Activated CD4-positive, alpha-beta T cell treated with anti-CD3 and anti-CD28 coated beads, Interleukin-2, amount 50 U/mL, for 4 hours (primary cell): ENCODE measurements at places on chromosomes 11 and 22.
A peak's percentile ranks its signal among the peaks of the same experiment; 100 is the strongest.

DNA sequence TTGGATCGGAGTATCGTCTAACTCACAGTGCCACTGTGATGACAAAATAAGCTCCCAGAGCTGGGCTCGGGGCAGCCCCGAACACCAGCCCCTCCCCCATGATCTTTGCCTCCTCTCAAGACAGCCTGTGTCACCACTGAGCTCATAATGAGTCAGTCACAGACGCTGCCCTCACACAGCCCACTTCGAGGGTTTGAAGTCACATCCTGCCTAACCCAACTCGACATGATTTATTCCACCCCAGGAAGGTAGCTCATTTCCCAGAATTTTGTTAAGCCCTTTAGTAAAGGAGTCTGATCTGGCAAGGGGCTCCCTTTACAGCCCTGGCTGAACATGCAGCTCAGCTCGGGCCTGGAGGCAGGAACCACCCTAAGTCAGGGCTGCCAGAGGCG is 22.8 kb downstream of the MYH9 start:
- DNase-seq, result peak; percentile 89

DNA sequence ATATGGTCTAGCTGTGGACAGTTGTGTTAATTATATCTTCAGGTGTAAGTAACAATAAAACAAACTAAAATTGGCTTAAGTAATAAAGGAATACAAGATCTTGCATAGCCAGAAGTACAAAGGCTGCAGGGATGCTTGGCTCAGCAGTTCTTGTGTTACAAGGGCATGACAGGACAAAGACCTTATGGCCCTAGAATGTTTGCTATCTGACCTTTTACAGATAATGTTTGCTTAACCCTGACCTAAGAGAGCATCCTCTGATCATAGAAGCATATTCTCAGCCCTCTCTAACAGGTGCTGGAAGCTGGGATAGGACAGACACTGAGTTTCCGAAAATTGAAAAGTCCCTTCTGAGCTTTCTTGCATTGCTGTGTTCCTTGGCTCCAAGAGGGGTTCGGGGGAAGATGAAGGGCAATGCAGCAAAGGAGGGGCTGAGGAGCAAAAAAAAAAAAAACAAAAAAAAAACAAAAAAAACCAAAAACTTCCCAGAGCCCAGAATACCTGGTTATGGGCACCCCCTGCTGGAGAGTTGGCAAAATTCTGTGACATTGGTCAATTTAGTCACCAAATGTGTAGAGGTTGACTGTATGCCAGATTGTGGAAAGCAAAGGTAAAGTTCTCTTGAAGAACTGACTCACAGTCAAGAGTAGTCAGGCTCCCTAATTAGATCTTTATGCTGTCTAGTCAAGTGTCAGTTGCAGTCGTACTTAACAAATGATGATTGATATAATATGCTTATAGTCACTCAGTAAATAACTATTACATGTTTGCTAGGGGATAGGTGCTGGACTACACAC is 10.4 kb upstream of the HIKESHI start:
- DNase-seq, result peak; percentile 69

GRCh38 chr11:113906038-113906437 is 1.4 kb downstream of the HTR3B start:
- DNase-seq, result no peak

GRCh38 chr11:2301631-2302305 is at the start of the genes C11orf21 and TSPAN32:
Gene C11orf21 (minus strand): TSS chr11:2301918. CDS start chr11:2301808, 110 bp downstream.
Gene TSPAN32 (plus strand): TSS chr11:2302013. CDS start chr11:2302150, 137 bp downstream.
- no peak for DNase-seq

DNA sequence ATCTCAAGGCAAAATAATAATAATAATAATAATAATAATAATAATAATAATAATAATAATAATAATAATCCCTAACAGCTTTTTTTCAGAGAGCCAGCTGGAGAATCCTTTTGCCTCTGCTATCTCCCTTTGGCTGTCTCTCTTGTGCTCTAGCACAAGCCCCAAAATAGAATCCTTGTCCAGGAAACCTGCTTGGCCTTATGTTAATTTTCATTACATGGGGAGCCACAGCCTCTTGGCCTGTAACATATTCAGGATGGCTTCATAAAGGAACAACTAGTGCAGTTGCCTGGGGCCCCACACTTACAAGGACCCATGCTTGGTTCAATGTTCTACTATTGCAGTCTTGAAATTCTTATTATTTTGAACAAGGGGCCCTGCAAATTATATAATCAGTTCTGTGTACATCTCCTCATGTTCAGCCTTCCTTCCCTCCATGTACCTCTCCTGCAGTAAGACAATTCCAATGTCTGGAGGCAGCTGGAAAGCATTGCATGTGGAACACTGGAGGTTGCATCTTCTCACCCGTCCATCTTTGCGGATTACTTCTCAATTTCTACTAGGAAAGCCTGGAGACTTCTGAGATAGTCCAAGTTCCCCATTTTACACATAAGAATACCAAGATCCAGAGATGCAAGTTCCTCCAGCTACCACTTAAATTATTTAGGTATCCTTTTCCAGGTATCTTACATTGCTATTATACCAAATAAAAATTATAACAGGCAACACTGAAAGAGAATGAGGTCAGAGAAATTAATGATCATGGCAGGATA is 37.8 kb upstream of the SORL1 start:
- DNase-seq, result no peak

- DNase-seq, result no peak
These were observed 14.1 kb downstream of the ANKK1 start for GRCh38 chr11:113401718-113402117.

GRCh38 chr11:8231979-8232378 is 31.7 kb downstream of the LMO1 start:
- no peak for DNase-seq

- DNase-seq, result no peak
These were observed 232.2 kb upstream of the PITPNB start for GRCh38 chr22:28151151-28151816.

GRCh38 chr11:2977113-2977512 is 15.0 kb downstream of the NAP1L4 start:
- DNase-seq, result no peak

GRCh38 chr11:65066805-65067291 is 8.5 kb upstream of the NAALADL1 start:
- DNase-seq, result no peak

- no peak for DNase-seq
These were observed 18.2 kb upstream of the TUB start for GRCh38 chr11:8062781-8063257.

DNA sequence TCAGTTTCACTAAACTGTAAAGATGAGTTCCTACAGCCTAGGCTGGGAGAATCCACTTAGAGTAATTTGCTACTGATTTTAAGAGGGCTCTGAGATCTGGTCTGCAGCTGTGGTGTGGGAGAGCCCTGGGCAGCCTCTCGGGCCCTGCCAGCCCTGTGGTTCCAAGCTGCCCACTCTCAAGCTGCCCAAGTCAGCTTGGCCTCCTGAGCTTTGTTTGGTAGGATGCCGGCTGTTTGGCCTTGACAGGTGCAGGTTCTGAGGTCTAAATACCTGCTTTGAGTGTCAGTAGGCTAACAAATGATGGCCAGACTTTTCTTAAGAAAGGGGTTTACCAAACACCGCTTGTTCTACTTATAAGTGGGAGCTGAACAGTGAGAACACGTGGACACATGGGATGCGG is 133.3 kb upstream of the TTC12 start:
- no peak for DNase-seq

- peak; percentile 43 for DNase-seq
These were observed 31.6 kb upstream of the JAM3 start for GRCh38 chr11:134037046-134037908.

GRCh38 chr11:74770456-74770855 is 21.8 kb downstream of the RNF169 start:
- no peak for DNase-seq

GRCh38 chr11:105393326-105393725 is 216.5 kb upstream of the GRIA4 start:
- no peak for DNase-seq

DNA sequence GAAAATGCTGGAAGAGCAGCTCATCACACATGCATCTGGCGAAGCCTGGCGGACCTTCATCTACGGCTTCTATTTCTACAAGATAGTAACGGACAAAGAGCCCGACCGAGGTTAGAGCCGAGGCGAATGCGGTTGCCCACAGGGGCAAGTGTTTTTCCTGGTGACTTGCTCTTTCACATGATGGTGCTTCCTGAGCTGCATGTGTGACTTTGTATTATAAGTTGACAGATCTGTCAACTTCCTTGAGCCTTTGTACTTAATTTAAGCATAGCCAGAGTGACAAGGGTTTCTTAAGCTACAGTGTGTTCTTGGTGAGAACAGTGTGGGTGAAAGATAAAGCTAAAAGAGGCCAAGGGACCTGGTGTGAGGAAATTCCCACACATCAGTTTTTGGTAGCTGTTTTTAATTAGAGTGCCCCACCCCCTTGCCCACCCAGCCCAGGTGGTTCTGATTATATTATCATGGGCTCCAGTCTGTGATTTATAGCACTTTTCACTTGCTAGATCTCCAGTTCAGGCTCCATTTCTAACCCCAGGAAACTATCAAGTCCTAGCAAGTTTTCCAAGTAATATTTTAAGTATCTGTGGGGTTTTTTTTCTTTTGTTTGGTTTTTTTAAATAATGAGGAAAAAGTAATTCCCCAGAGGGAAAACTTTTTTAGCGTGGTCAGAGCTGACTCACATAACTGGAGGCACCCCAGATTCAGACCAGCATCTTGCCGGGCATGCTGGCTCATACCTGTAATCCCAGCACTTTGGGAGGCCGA is 68.0 kb upstream of the YWHAH start:
- DNase-seq, result no peak

DNA sequence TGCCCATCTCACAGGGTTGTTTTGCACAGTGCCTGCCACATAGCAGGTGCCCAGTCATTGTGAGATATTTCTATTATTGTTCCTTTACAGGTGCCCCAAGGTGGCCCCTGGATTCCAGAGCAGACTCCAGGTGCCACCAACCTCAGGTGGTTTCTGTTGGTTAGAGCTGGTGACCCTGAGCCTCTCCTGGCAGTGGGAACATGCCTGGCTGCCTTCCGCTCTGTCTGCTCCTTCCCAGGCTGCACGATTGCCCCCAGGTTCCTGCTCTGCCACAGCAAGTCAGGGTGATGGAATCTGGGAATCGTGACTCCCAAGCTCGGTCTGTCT is 12.6 kb upstream of the OMP start:
- DNase-seq, result no peak

- no peak for DNase-seq
These were observed 41.2 kb downstream of the SNX19 start for GRCh38 chr11:130874955-130875531.

- no peak for DNase-seq
These were observed 406.8 kb downstream of the ETS1 start for GRCh38 chr11:128180441-128181087.

GRCh38 chr11:26191193-26191592 is 140.7 kb upstream of the ANO3 start:
- DNase-seq, result no peak

DNA sequence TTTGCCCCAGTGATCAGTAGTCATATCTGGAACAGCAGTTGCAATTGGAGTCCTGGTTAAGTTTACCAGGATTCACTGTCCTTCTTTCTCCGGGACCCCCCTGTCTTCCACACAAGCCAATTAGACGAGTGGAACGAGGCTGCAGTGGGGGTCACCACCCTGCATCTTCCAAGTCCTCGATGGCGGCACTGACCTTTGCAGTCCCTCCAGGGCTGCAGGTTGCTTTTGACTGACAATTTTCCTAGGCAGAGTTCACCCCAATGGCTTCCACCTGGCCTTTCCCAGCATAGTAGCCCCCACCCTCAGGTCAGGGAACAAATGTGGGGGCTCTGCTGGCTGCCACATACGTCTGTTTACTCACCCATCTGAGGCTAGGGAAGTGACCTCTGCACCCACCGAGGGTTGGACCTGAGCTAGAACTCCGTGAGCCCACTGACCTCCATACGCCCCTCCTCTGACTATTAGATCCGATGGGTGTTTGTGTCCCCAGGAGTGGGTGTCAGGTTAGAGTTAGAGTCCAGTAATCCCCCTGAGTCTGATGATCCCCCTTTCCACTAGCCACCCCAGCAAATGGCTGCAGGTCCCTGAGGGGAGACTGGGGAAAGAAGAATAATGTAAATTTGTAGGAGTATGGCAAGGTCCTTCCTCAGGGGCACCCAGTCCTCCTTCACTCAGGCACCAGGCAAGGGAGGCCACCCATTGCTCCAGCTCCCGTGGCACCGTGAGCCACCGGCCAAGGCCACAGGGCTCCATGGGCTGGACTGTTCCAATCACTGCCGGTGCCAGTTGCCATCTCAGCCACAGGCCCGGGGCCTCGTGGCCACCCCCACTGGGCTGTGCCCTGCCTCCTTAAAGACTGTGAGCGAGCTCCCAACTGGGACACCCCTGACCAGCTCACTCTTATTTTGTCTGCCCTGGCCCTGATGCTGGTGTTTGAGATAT is 5.5 kb downstream of the C11orf21 start:
- no peak for DNase-seq

DNA sequence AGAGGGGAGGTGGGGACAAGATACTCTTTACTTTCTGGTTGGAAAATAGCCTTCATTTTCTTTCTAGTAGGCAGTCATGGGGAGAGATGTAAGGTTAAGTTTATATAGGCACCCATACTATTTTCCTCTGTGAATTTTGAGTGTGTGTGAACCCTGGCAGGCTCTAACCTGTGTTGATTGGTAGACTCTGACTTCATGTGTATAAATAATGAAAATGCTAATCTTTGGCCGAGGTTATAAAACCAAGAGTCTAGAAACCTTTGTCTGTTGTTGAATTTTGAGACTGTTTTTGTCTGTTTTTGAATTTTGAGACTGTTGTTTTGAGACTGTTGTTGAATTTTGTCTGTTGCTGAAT is 14.0 kb downstream of the TRIM44 start:
- DNase-seq, result no peak

- no peak for DNase-seq
These were observed 65.4 kb downstream of the MICAL2 start for GRCh38 chr11:12175694-12176241.

GRCh38 chr22:43205261-43205691 is 18.3 kb upstream of the TTLL12 start:
- DNase-seq, result no peak

- no peak for DNase-seq
These were observed 15.3 kb downstream of the TUG1 start for GRCh38 chr22:30984317-30984716.

DNA sequence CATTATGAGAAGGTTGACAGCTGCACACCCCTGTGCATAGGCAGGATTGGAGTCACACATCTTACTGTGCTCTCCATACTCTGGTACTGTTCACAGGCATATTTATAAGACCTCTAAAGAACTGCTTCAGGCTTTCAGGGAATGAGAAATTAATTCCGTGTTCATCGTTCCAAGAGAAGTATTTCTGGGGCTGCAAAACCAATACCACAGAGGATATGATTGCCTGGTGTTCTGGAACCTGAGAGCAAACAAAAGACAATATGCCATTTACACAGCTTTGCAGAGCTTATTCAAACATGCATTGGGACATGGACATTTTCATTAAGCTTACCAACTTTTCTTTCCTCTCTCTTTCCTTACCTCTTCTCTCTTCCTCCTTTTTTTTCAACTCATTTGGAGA is 388.7 kb downstream of the NTM start:
- DNase-seq, result no peak

GRCh38 chr22:44086271-44087088 is 62.4 kb downstream of the PARVB start:
- no peak for DNase-seq

- DNase-seq, result no peak
These were observed 113.7 kb upstream of the BLID start for GRCh38 chr11:122229481-122230384.
